NCI-H2107 (cell line): ENCODE measurements at places on chromosomes 3 and 15.

GRCh38 chr3:159779883-159780282, 208.8 kb upstream of the IL12A start:
- no peak for DNase-seq

DNA sequence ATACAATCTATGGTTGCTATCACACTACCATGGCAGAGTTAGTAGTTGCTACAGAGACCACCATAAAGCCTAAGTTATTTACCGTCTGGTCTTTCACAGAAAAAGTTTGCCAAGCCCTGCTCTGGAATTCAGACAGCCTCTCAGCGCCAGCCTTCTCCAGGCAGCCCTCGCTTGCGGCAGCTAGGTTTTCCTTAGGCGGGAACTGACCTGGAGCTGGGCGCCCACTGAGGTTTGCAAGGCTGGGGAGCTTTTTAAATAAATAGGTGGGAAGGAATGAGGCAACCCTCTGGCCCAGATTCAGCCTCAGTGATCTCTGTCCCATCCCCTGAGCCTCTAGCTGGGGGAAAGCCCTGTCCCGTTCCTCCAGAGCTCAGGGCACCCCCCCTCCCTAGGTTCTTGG, 1.2 kb downstream of the CTSH start:
- no peak for DNase-seq

GRCh38 chr3:32403663-32404062, 12.0 kb downstream of the CMTM7 start:
- DNase-seq: no peak

- no peak for DNase-seq
These were observed 157.2 kb downstream of the CHDH start for GRCh38 chr3:53688989-53689388.

DNA sequence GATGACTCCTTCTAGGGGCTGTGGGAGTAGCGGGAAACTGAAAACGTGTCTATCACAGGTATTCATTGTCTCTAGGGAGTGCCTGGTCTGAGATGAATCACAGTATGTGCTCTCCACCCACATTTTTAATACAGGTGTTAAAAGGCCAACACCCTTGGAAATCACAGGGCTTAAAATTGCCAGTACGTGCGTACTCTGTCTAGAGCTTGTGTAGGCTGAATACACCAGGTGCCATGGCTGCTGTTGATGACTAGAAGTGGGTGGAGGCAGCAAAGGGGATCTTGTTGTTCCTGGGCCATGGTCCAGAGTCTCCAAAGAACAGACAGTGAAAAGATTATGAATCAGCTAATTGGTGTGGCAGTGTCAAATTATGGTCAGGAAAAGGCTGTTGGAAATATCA, 35.1 kb upstream of the P3H2 start:
- DNase-seq: no peak

- DNase-seq: no peak
These were observed 41.9 kb upstream of the SLC6A1 start for GRCh38 chr3:10950476-10951294.

- DNase-seq: no peak
These were observed 288.6 kb downstream of the FOXP1 start for GRCh38 chr3:71294919-71295318.

- no peak for DNase-seq
These were observed 14.9 kb upstream of the ZXDC start for GRCh38 chr3:126490619-126491018.

DNA sequence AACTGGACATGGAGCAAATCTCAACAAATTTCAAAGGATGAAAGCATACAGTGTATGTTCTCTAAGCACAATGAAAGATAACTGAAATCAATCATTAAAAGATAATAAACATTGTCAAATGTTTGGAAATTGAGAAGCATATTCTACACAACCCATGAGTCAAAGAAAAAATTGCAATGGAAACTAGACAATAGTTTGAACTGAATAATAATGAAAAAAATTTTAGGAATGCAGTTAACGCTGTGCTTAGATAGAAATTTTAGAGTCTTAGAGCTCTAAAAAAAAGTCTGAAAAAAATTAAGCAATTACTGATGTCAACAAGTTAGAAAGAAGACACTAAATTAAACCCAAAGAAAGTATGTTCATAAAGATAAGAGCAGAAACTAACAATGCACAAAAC, 15.5 kb downstream of the RABL3 start:
- no peak for DNase-seq
